ENCODE measurements at places on chromosomes 13 and 19. TPM values are rescaled to one million over a fixed set of nuclear protein-coding genes. Genes with fewer than 3 reads are reported as not detected.
A peak's percentile ranks its signal among the peaks of the same experiment; 100 is the strongest.

DNA sequence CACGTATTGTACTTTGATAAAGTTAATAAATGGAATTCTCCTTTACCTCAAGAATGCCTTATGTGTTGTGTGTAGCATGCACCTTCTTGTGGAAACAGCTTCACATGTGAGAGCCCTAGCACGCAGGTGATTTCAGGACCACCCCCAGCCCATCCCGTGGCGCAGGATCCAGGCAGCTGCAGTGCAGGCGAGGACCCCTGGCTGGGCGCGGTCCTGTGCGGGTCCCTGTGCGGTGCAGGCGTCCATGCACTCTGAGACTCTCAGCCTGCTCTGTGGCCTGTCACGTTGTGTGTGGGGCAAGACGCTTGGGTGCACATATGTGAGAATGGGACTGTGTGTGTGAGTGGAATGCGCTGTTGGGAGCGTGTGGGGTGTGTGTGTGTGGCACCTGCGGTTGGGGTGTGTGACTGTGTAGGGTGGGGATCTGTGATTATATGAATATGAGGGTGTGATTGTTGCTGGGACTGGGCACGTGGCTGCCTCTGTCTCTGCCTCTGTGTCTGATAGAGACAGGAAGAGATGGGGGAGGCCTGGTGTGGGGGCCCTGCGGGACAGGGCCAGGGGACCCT, 30.8 kb downstream of the WTIP start:
- DNase-seq, result no peak

GRCh38 chr13:35649162-35649561, 172.7 kb upstream of the MAB21L1 start:
- DNase-seq, result no peak

DNA sequence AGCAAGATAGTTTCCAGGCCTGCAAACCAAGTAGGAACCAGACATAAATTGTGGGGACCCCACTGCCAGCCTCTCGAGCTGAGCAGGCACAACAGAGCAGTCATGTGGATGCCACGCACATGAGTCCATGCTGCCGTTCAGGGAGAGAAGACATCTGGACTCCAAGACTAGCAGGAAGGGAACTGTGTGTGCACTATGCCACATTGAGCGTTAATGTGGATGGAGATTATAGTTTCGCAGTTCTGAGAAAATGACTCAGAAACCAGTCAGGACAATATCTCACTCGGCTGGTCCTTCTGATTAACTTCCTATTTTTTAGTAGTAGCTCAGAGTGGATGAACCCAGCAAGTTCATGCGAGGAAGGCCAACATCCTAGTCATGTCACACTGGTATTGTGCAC, 124.9 kb downstream of the CRYL1 start:
- DNase-seq, result peak; percentile 62

- peak; percentile 84 for DNase-seq
These were observed 4.1 kb upstream of the CIRBP start for GRCh38 chr19:1264801-1265614.

DNA sequence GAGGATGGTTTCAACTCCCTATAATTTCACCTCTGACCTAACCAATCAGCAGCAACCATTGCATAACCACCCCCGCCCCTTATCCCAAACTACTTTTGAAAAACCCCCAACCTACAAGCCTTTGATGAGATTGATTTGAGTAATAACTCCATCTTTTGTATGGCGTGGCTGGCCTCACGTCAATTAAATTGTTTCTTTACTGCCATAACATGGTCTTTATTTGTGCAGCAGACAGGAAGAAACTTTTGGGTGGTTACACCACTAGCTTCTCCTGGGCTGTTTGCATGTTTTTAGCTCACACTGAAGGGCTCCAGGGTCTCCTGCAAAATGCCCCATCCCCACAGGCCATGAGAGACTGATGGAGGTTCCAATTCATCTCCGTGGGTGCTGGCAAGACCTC, 34.0 kb upstream of the PEG3 start:
- no peak for DNase-seq

GRCh38 chr13:44400736-44401135, 27.1 kb downstream of the SERP2 start:
- no peak for DNase-seq

- no peak for DNase-seq
These were observed 13.3 kb upstream of the RETN start for GRCh38 chr19:7655581-7655980.

SMIM44 gene
- not detected for polyA plus RNA-seq

BORCS8 gene
- polyA plus RNA-seq, result 22.5 TPM

ZNF492 gene
- polyA plus RNA-seq, result not detected

IRGC gene
- polyA plus RNA-seq, result not detected

ZNF562 gene
- polyA plus RNA-seq, result 11.7 TPM

All from mammary epithelial cell (primary cell).